ENCODE measurements at places on chromosomes 7 and 10.

GRCh38 chr7:42208572-42208971 lies 28.4 kb downstream of the GLI3 start:
- DNase-seq: no peak

DNA sequence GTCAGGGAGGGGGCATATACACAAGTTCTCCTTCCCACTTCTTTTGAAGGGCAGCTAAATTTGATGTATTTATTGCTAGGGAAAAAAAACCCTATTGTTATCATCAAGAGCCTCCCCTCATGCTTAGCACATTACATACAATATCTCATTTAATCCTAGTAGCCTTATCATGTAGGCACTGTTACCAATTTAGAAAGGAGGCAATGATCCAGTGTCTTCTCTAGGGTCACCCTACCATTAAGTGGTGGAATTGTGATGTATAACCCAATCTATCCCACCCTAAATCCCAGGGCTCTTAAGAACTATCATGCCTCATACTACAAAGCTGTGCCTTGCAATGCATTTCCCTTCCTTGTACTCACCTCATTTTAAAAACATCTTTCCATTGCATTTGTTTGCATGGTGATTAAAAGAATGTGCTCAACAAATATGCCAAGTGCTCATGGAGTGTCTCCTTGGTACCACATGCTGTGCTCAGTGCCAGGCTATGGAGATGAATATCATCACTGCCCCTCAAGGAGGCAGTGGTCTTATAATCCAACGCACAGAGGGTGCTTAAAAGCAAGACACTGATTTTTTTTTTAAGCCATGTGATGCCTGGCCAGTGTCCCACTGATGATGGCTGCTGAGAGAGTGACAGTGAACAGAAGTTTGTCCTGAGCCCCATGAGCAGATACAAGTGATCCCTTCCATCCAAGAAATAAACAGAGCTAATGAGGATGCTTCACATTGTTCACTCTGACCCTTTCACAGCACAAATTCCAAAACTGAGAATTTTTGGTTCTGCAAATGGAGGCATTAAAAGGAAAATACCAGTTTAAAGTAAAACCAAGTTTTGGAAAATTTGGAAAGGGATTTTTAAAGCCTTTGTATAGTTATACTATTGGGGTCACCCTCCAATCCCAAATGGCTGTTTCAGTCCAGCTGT lies 98.2 kb downstream of the SORBS1 start:
- DNase-seq: no peak

DNA sequence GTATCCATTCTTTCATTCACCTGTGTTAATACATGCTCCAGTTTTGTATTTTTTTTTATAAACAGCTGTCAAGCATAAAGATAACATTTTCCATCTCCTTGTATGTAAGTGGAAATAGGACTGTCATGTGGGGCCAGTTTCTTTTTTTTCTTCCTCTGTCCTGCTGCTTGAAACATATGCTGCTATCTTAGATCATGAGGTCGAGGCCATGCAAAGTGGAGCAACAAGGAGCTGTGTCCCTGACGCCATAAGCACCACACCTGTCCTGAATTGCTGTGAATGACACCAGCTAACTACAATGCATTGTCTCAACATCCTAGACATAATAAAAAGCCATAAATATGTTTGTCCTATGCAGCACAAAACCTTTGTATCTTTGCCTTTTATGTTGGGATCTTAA lies 37.7 kb upstream of the SLC26A4 start:
- DNase-seq: no peak

DNA sequence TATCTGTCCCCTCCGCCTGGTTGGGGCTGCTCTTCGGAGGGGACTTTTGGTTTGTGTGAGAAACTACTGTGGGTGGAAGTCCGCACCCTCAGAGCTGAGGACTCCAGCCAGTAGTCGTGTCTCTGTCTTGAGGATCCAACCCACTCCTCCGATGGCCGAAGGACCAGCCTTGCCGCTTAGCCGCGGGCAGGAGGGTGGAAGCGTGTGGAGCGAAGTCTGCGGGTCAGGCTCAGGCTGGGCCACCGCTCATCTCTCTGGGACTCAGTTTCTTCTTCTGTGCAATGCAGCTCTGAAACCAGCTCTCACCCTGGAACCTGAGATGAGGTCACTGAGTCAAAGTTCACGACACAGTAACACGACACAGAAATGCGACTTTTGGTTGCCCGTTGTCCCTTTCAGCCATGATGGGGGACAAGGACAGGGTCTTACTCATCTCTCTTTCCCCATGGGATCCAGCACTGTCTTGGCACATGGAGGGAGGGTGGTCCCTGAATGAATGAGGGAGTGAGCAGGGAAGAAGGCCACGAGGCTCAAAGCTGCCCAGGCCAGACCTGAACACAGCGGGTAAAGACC lies 133.3 kb upstream of the PODXL start:
- no peak for DNase-seq

DNA sequence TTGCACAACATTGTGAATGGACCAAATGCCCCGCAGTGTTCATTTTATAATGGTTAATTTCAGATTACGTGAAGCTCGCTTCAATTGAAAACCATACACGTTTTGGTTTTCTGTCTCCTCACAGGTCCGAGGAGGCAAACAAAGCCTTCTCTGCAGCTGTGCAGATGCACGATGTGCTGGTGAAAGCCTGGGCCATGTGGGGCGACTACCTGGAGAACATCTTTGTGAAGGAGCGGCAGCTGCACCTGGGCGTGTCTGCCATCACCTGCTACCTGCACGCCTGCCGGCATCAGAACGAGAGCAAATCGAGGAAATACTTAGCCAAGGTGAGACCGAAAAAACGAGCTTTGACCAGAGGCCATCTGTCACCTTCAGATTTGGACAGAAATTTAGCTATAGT lies 110.3 kb downstream of the TRRAP start:
- DNase-seq: no peak

GRCh38 chr7:17448479-17449423 lies 150.3 kb downstream of the AHR start:
- DNase-seq: no peak

DNA sequence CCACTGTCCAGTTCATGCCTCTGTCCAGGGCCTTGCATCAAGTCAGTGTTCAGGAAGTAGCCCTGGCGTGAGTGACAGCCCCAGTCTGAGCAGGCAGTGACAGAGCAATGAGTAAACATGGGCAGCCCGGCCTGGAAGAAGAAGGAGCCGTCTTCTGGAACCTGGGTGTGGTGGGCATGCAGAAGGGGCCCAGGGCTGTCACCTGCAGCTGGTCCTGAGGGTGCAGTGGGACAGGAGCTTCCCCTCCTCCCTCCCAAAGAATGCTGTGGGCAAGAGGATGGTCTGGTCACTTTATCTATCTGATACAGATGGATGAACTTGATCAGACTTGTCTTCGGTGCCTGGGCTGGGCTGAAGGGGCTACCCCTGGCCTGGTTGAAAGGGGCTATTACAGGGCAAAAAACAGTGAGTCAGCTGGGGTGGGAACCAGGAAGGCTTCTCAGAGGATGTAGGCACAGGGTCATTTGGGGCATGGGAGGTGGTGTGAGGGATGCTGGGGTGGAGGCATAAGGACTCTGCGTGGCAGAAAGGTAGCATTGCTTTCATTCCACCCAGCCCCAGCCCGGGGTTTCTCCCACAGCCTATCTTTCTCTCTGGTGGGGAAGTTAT lies 42.7 kb upstream of the PPIF start:
- DNase-seq: no peak

GRCh38 chr10:70293169-70293843 lies 9.5 kb upstream of the NPFFR1 start:
- DNase-seq: no peak

- no peak for DNase-seq
Measured at GRCh38 chr7:11552676-11553296, 279.2 kb downstream of the THSD7A start.

DNA sequence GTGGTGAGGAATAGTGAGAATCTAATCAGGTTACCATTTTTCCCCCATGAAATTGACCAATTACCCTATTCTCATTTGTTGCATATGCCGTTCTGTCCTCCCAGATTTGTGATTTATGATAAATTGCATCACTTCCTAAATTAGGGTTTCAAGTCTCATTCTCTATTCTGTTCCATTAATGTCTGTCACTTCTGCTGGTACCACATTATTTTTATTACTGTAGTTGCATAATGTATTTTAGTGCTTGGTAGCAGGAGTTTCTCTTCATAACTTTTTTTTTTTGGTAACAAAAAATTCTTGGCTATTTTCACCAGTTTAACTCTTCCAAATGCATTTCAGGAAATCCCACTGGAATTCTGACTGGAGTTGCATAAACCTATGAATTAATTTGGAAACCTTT lies 44.0 kb upstream of the FAM133B start:
- no peak for DNase-seq

DNA sequence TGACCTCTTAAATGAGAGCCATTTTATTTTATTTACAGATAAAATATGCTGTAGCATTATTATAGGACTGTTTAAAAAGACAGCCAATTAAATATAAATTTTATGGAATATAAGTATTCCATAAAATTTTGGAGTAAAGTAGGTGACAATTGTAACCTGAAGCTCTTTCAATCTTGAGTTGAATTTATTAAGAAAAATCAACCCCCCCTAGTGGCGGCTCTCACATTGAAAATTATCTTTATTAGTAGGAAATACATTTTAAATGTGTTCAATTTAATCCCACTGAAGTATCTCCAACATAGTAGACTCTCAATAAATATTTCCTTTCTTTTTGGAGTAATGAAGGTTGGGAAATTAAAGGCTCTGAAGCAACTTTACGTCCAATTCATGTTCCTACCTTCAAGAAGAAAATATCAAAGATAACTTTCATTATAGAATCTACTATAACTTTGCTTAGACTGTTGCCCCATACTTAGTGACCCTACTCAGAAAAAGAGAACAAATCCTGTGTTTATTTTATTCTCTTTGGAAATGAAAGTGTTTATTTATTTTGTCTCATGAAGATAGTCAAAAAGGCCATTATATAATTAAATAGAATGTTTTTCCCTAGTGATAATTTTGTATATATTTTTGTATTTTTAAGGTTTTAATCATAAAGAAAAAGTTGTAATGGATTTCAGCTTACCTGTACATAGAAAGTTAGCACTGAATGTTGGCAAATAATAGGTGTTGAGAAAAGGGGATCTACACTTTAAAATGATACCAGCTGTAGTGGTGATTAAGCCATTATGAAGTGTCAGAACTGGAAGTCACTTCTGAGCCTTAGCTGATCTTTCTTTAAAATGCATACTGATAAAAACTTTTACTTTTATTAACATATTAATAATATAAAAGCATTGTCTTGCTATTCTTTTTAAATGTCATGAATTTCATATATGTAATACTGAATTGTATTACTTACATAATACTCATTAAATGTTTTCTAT lies 3.3 kb downstream of the AHR start:
- no peak for DNase-seq

DNA sequence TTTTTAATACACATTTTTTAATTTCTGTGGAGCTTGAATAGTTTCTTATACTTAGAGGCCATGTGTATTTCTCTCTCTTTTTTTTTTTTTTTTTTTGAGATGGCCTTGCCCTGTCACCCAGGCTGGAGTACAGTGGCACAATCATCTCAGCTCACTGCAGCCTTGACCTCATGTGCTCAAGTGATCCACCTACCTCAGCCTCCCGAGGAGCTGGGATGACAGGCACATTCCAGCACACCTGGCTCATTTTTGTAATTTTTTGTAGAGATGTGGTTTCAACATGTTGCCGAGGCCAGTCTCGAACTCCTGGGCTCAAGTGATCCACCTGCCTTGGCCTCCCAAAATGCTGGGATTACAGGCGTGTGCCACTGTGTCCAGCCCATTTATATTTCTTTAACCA lies 64.3 kb downstream of the CDK13 start:
- DNase-seq: no peak

DNA sequence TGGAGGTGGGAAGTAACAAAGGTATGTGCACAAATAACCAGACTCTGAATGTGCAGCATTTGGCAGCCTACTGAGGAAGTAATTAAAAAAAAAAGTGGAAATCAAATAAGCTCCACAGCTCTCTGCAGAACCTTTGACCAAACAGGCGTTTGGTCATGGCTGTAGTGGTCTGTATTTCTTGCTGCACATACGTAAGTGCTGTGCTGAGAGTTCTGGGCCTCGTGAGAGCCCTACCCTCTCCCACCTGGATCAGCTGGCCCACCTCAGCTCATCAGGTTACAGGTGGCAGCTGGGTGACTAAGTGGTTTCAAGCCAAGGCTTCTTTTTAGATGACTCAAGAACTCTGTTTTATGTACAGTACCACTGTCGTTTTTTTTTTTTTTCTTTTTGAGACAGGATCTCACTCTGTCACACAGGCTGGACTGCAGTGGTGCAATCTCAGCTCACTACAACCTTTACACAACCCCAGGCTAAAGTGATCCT lies 178.2 kb upstream of the KLF6 start:
- DNase-seq: peak; percentile 81

- DNase-seq: no peak
Measured at GRCh38 chr7:20030915-20031362, 186.2 kb downstream of the MACC1 start.

- peak; percentile 43 for DNase-seq
Measured at GRCh38 chr7:37732253-37732652, 48.7 kb downstream of the GPR141 start.

DNA sequence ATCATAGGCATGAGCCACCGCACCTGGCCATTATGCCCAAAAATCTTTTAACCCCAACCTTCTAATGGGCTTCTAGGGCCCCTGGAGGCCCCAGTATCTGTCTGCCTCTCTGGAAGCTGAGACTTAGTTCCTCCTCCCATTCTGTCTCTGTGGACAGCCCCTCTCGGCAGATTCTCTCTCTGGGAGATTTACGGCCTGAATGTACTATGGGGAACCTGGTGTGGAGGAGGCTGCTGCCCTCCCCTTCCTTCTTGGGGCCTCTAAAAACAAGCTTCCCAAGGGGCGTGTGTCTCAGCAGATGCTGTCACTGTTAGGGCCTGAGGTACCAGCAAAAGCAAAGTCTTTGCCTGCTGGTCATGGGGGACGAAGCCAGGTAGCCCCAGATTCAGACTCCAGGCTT lies 35.8 kb upstream of the PRKAR1B start:
- no peak for DNase-seq

DNA sequence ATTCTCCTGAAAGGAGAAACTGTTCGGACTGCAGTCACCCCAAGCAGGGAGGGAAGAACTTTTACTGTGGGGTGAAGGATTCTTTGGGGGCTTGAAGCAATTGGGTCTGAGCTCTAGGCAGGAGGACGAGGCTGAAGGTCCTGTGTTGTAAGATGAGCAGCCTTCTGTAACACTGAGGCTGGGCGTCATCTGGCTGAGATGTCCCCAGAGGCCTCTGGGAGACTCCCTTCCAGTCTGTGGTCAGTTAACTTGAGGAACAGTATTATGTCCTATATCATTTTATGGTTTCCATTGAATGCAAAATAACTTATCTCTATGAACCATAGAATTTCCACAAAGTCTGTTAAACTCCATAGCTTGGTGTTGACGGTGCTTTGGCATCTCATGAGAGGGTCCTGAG lies 26.3 kb downstream of the FIGNL1 start:
- DNase-seq: no peak

Data from epithelial cell of prostate (primary cell).